ENCODE measurements at places on chromosomes 11 and 22. TPM values are rescaled to one million over a fixed set of nuclear protein-coding genes. Genes with fewer than 3 reads are reported as not detected.

Gene SOX10
- 0.09 TPM for total RNA-seq

Gene MAFF
- total RNA-seq: 35.3 TPM

GRCh38 chr22:45526281-45526680 lies 23.6 kb downstream of the FBLN1 start:
- H3K4me3 ChIP-seq: no peak overlapping the region
- no peak for DNase-seq
- peaks cover 10% of the 10 kb centered on the region for H3K36me3 ChIP-seq
- H3K27ac ChIP-seq: no peak overlapping the region

- H3K27me3 ChIP-seq: peaks cover 29% of the 10 kb centered on the region
- no peaks in the 10 kb centered on the region for H3K36me3 ChIP-seq
- H3K4me1 ChIP-seq: peaks cover 50% of the 10 kb centered on the region
- H3K4me3 ChIP-seq: peak overlapping the region; percentile 92
- DNase-seq: no peak
- H3K27ac ChIP-seq: peak overlapping the region; percentile 66
Observed at GRCh38 chr11:117875382-117876058, 938 bp downstream of the FXYD6 start.

DNA sequence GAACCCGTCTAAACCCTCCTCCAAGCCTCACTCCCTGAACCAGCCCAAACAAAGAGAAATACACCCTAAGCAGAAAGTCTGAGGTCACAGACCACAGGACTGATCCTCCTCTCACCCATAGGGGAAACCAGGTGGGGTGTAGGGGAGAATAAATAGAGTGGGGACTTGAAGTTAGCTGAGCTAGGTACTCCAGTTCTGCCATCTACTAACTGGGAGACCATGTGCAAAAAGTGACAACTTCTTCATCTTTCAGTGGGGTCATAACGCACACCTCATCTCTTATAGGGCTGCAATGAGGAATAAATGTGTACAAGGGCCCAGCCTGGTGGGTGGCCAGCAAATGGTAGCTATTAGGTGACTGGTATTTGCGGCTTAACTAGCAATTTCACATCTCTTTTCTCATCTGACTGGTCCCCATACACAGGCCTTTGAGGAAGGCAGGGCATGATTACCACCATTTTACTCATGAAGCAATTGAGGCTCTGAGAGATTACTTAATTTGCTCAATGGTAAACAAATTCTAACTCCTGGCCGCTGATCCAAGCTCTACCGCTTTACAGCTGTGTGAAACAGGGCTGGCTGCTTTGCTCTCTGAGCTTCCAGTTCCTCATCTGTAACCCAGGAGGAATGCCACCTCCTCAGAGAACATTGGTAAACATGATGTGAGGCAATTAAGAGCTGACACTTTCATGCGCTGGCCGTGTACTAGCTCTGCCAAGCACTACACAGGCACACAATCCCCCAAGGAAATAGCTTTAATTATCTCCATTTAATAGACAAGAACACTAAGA lies 16.6 kb downstream of the TBC1D10A start:
- H3K36me3 ChIP-seq: no peaks in the 10 kb centered on the region
- peaks cover 27% of the 10 kb centered on the region for H3K4me1 ChIP-seq
- no peak for DNase-seq
- H3K27ac ChIP-seq: no peak overlapping the region
- peaks cover 2% of the 10 kb centered on the region for H3K27me3 ChIP-seq

Data from mesothelial cell of epicardium (in vitro differentiated cells).